ENCODE measurements at places on chromosomes 1 and 21. TPM values are rescaled to one million over a fixed set of nuclear protein-coding genes. Genes with fewer than 3 reads are reported as not detected.

SCCPDH gene
- 29.4 TPM for total RNA-seq

ZNF683 gene
- total RNA-seq: not detected

- no peak for DNase-seq
Observed at GRCh38 chr1:197837911-197838310, 62.6 kb upstream of the DENND1B start.

DNA sequence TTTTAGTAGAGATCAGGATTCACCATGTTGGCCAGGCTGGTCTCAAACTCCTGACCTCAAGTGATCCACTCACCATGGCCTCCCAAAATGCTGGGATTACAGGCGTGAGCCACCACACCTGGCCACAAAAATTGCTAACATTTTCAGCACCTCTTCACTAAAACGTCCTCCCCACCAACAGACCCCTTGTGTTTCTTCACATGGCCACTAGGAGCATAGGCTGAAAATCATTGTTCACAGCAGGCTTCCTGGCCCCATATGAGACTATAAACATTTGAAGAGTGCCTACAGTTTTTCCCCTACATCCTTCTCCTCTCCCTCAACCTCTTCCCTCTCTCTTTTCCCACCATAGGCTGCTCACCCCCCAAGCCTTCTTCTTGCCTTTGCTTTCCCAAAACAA, 28.0 kb upstream of the SFPQ start:
- DNase-seq: no peak

TMEM54 gene
- 14.2 TPM for total RNA-seq

DNA sequence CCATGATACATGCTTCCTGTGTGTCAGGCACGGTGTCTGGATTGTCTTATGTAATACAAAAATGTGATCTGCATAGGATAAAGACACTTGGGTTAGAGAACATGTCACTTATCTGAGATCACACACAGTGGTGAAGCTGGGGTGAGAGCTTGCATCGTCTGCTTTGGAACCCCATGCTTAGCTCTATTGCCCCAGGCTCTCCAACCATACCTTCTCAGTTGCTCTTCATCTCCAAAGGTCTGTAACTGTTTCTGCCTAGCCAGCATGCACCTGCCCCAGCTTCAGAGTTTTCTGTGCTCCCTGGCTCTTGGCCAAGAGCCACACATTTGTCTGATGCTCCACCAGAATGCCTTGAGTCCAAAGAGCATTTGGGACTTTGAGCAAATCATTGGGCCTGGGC, 93.9 kb upstream of the COG2 start:
- no peak for DNase-seq

DNA sequence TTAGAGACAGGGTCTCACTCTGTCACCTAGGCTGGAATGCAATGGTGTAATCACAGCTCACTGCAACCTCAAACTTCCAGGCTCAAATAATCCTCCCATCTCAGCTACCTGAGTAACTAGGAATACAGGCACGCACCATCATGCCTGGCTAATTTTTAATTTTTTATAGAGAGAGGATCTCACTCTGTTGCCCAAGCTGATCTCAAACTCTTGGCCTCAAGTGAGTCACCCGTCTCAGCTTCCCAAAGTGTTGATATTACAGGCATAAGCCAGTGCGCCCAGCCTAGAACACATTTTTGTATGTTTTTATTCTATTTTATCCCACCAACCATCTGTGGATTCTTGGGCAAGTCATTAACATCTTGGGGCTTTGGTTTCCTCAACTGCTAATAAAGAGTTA, 100.5 kb downstream of the AK5 start:
- no peak for DNase-seq
